ENCODE measurements at places on chromosomes 5 and 9. TPM values are rescaled to one million over a fixed set of nuclear protein-coding genes. Genes with fewer than 3 reads are reported as not detected.

TIMD4 gene
- not detected for total RNA-seq

NUTM2F gene
- not detected for total RNA-seq

GABRA6 gene
- total RNA-seq: not detected

PCDHB13 gene
- 7.7 TPM for total RNA-seq

TAF11L5 gene
- not detected for total RNA-seq

LAMC3 gene
- total RNA-seq: 24.3 TPM

AFAP1L1 gene
- 40.6 TPM for total RNA-seq

GNA14 gene
- 12.7 TPM for total RNA-seq

ARHGEF39 gene
- total RNA-seq: 1.3 TPM

CARD9 gene
- total RNA-seq: 3.8 TPM

RPL37 gene
- 881 TPM for total RNA-seq

CARTPT gene
- total RNA-seq: not detected

- H3K36me3 ChIP-seq: no peaks in the 10 kb centered on the region
- H3K27ac ChIP-seq: no peak overlapping the region
- no peaks in the 10 kb centered on the region for H3K4me1 ChIP-seq
- no peaks in the 10 kb centered on the region for H3K27me3 ChIP-seq
- H3K4me3 ChIP-seq: no peak overlapping the region
- DNase-seq: no peak
Measured at GRCh38 chr9:18237776-18238175, 236.2 kb upstream of the ADAMTSL1 start.

GRCh38 chr9:89807682-89808075 lies 202.9 kb downstream of the GADD45G start:
- no peak overlapping the region for H3K4me3 ChIP-seq
- no peaks in the 10 kb centered on the region for H3K4me1 ChIP-seq
- no peaks in the 10 kb centered on the region for H3K36me3 ChIP-seq
- H3K27ac ChIP-seq: no peak overlapping the region

DNA sequence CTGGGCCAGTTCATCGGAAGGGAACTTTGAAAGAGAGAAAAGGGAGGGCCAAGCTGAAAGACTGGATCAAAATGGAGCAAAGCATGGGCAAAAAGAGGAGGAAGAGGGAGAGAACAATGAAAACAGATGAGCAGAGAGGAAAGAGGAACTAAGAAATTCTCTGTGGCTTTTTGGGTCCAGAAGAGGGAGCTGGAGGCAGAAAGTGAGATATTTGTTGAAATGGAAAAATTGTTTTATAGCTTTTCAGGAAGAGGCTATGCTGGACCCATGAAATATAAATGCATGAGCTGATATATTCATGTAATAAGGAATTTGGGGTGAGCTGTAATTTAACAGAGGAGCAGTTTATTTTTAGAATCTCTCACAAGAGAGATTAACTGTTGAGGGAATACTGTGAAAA lies 457.3 kb downstream of the DMAC1 start:
- H3K4me1 ChIP-seq: no peaks in the 10 kb centered on the region
- no peaks in the 10 kb centered on the region for H3K27me3 ChIP-seq
- H3K36me3 ChIP-seq: no peaks in the 10 kb centered on the region
- no peak for DNase-seq
- no peak overlapping the region for H3K27ac ChIP-seq

GRCh38 chr5:83955916-83956315 lies 235.3 kb upstream of the HAPLN1 start:
- no peaks in the 10 kb centered on the region for H3K27me3 ChIP-seq
- H3K4me3 ChIP-seq: no peak overlapping the region
- no peak for DNase-seq
- H3K4me1 ChIP-seq: no peaks in the 10 kb centered on the region
- H3K36me3 ChIP-seq: no peaks in the 10 kb centered on the region

GRCh38 chr5:171379961-171380360 lies 7.7 kb upstream of the NPM1 start:
- H3K27me3 ChIP-seq: no peaks in the 10 kb centered on the region
- H3K36me3 ChIP-seq: no peaks in the 10 kb centered on the region
- H3K27ac ChIP-seq: no peak overlapping the region
- DNase-seq: no peak
- H3K4me1 ChIP-seq: no peaks in the 10 kb centered on the region

DNA sequence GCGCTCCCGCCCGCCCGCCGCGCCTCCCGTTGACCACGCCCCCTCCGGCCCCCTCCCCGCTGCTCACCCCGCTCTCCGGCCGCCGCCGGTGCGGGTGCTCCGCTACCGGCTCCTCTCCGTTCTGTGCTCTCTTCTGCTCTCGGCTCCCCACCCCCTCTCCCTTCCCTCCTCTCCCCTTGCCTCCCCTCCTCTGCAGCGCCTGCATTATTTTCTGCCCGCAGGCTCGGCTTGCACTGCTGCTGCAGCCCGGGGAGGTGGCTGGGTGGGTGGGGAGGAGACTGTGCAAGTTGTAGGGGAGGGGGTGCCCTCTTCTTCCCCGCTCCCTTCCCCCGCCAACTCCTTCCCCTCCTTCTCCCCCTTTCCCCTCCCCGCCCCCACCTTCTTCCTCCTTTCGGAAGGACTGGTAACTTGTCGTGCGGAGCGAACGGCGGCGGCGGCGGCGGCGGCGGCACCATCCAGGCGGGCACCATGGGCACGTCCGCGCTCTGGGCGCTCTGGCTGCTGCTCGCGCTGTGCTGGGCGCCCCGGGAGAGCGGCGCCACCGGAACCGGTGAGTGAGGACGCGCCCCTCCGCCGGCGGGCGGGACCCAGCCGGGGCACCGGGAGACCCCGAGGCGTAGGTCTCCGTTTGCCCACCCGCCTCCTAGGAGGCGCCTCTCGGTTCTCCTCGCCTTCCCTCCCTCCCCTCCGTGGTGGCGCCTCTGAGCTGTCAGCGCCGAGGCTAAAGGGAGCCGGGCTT lies at the start of gene VLDLR:
Gene VLDLR, plus strand, starts transcription at position 66 of the 739 bp plus-strand sequence. Its CDS starts 403 bp downstream, at position 469.
- H3K4me1 ChIP-seq: peaks cover 16% of the 10 kb centered on the region
- peaks cover 2% of the 10 kb centered on the region for H3K27me3 ChIP-seq
- peak within 1 kb of the TSS; percentile 59 for H3K4me3 ChIP-seq
- DNase-seq: peak; percentile 75

DNA sequence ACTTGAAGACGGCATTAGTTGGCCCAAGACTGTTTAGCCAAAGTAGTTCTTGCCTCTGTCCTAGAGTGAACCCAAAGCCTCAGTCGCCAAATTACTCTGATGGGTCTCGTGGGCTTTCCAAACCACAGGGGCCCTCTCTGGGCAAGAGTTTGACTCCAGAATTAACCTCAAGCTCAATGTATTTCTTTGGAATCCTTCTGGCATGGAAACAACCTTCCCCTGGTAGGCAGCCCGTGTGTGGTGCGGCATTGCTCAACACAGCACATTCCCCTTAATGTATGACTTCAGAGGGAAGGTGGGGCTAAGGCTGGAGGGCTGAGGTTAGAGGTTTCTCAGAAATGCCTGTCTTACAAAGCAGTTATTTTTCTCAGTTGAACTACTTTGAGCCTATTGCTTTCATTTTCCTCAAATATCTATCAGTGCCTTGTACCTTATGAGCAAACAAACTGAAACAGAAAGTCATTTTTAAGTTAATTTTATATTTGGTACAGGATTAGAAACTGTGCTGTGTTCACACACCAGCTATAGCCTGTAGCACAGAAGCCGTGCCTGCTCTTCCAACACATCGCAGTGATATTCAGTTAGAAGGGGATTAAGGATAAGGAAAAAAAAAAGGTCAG lies 123.9 kb upstream of the HAPLN1 start:
- no peaks in the 10 kb centered on the region for H3K36me3 ChIP-seq
- DNase-seq: peak; percentile 12
- no peaks in the 10 kb centered on the region for H3K4me1 ChIP-seq
- no peak overlapping the region for H3K4me3 ChIP-seq
- H3K27me3 ChIP-seq: no peaks in the 10 kb centered on the region
- no peak overlapping the region for H3K27ac ChIP-seq

GRCh38 chr9:95459178-95459577 lies 57.6 kb downstream of the PTCH1 start:
- no peaks in the 10 kb centered on the region for H3K27me3 ChIP-seq
- no peak overlapping the region for H3K27ac ChIP-seq
- DNase-seq: no peak
- H3K36me3 ChIP-seq: peaks cover 74% of the 10 kb centered on the region

DNA sequence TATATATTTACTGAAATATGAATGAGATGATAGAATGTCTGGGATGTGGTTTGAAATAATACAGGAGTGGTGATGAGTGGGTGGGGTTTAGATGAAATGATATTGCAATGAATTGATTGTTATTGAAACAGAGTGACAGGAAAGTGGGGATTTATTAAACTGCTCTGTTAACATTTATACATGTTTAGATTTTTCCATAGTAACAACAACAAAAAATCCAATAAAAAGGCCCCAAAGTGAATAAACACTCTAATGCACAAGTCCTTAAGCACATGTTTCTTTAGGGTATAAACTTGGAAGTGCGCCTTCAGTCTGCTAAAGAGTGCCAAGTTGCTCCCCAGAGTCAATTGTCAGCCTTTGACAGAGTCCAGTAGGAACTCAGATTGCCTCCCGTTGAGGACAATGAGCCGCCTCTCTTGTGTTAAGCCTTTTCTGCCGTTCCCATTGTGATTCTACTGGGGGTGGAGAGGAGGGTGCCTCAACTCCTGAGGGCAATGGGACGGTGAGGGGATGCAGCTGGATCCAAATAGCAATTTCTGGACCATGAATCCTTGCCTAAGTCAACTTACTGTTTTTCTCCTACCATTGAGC lies 112.3 kb downstream of the SLC28A3 start:
- peaks cover 4% of the 10 kb centered on the region for H3K4me1 ChIP-seq
- peak; percentile 81 for DNase-seq
- no peaks in the 10 kb centered on the region for H3K27me3 ChIP-seq
- no peak overlapping the region for H3K27ac ChIP-seq
- no peaks in the 10 kb centered on the region for H3K36me3 ChIP-seq
- no peak overlapping the region for H3K4me3 ChIP-seq

DNA sequence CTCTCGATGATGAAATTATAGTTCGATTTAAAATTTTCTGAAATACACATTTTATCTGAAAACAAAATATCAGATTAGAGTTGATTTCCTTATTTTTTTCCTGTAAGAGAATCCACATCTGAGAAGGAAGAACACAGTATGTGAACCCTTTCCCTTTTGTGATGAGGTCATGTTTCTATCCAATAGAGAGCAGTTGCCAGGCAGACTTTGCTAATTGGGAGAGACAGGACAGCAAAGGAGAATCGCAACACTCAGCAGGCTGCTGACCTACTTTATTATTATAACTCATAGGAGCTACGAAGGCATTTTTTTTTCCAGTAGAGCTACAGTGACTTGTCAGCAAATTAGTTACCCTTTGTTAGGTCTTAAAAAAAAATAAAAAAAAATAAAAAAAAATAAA lies 242.1 kb downstream of the HCN1 start:
- no peak overlapping the region for H3K4me3 ChIP-seq
- DNase-seq: peak; percentile 39
- H3K27me3 ChIP-seq: no peaks in the 10 kb centered on the region
- no peaks in the 10 kb centered on the region for H3K4me1 ChIP-seq
- H3K36me3 ChIP-seq: no peaks in the 10 kb centered on the region
- H3K27ac ChIP-seq: no peak overlapping the region

- no peak overlapping the region for H3K27ac ChIP-seq
- H3K27me3 ChIP-seq: peaks cover 6% of the 10 kb centered on the region
- H3K4me3 ChIP-seq: no peak overlapping the region
- no peak for DNase-seq
- no peaks in the 10 kb centered on the region for H3K36me3 ChIP-seq
Measured at GRCh38 chr9:35952526-35953191, 5.3 kb downstream of the OR2S2 start.

DNA sequence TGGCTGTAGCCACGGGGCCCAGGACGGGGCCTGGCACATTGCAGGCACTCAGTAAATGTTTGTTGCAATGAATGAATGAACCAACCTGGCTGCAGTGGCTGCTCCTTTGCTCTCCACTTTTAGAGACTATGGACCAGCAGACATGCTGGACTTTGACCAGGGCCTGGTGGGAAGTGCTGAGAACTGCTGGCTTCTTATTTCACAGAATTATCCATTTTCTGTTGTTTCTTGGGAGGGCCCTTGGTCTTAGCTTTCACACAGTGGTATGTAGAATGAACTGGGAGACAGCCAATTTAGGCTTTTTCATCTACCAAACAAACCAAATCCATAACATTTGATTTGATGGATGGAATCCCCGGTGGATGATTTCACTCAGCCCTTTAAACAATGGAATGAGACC lies 78.0 kb upstream of the LHFPL2 start:
- no peaks in the 10 kb centered on the region for H3K36me3 ChIP-seq
- H3K4me1 ChIP-seq: no peaks in the 10 kb centered on the region
- H3K27me3 ChIP-seq: no peaks in the 10 kb centered on the region
- DNase-seq: no peak

DNA sequence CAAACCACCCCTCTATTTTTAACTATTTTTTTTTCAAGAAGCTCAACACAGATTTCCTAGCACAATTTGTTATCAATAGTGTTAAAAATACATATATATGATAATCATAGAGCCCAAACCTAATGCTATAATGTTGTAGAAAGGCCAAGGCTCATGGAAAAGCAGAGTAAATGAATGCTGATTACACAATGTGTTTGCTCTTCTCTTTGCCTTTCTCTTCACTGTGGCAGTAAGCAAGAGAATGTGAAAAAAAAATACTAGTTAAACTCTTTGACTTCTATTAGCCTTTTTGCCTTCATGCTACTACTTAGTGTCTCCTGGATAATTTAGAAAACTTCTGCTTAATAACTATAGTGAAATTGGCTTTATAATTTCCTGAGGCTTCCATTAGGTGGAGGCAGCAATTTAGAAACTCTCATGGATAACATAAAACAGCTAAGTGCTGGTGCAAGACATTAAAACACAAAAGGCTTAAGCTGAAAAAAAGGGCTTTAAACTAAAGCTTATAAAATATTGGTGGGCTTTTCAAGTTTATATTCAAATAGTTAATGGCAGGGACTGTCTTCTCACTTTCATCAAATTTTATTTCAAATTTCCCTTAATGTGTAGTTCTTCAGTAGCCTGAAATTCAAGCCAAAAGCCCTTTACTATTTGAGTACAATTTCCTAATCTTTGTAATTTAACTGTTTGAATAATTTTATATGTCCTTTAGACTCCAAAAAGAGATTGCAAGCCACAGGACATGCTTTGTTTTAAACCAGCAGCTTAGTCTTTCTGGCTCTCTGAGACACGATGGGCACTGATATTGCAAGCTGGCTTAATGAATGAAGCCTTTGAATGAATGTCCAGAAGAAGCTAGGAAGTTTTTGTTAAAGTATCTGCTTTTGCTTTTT lies 2031.8 kb upstream of the CDH6 start:
- H3K4me3 ChIP-seq: no peak overlapping the region
- no peak for DNase-seq
- no peaks in the 10 kb centered on the region for H3K4me1 ChIP-seq
- H3K27ac ChIP-seq: no peak overlapping the region

DNA sequence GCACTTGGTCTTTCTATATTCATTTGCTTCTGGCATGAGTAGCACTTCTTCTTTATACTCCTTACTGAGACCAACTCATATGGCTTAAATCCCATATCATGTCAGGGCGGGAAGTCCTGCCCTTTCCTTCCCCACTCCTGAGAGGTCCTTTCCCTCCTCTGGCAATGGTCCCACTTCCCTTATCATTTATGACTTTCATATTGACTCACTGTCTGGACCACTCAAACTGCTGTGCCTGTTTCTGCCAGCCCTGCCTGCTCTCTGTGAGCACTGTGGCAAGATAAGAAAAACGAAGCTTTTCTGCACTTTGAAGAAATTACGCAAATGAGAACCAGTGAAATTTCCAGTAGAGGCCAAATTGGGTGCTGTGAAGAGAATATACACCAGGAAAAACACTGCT lies 58.1 kb downstream of the ZNF474 start:
- no peak overlapping the region for H3K27ac ChIP-seq
- no peak for DNase-seq
- peaks cover 8% of the 10 kb centered on the region for H3K4me1 ChIP-seq
- H3K27me3 ChIP-seq: no peaks in the 10 kb centered on the region
- no peaks in the 10 kb centered on the region for H3K36me3 ChIP-seq

GRCh38 chr5:67200809-67201562 lies 4.4 kb upstream of the CD180 start:
- H3K4me3 ChIP-seq: no peak overlapping the region
- no peak for DNase-seq
- H3K4me1 ChIP-seq: peaks cover 10% of the 10 kb centered on the region
